ENCODE measurements at places on chromosomes 13 and 19.

GRCh38 chr19:40056505-40056904 is 474 bp upstream of the ZNF780B start:
- no peak for DNase-seq

DNA sequence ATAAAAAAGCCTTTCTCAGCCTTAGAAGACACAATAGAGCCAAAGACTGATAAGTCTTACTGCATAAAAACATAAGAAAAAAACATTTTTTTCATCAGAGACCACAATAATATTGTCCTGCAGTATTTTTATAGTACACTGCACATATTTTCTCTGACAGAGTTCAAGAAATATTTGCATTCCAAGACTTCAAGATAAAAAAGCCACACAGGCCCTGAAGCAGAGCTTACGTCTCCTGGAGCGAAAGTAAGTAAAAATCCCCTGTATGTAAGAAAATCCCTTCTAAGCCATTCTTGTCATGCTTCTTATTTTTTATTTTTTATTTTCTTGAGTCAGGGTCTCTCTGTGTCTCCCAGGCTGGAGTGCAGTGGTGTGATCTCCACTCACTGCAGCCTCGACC is 755.9 kb downstream of the LIG4 start:
- DNase-seq: no peak

DNA sequence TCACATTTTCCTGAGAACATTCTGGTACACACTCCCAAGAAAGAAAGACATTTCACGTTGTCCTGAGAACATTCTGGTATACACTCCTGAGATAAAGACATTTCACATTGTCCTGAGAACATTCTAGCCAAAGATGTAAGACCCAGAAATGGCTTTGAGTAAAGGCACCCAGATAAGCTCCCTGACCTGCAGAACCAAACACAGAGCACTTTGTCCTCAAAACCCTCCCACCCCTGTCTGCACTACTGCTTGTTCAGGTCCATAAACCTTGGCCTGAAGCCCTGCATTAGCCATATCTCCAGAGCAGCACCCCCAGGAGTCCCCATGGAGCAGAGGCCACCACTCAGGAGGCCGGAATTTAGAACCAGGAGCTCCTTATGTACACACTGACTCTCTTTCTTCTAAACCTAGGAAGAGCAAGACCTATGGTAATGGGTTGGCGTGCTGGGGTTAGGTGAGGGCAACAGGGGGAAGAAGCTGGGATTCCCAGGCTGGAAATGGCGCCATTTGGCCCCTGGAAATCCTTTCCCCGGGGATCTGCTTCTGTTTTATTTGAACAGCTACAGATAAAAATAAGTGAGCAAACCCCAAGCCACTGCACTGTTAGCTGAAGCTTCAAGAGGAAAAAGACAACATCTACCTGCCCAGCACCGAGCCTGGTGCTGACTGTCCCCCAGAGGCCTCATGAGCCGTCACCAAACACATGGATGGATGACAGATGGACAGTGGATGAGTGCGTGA is 13.7 kb downstream of the GAS6 start:
- no peak for DNase-seq

DNA sequence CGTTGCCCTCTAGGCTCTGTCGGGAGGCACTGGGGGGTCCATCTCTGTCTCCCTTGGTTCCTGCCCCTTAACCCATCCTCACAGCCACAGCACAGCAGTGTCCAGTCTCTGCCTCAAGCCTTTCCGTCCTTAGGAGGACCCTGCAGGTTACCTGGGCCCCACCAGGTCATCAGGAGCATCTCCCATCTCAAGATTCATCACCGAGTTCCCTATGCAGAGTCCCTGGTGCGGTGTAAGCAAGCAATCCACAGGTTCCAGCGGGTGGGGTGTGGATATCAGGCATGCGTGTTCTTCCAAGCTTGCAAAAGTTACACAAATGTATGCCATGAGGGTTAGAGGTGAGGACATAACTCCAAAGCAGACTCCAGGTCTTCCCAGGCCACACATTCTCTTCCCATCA is 20.9 kb upstream of the GAS6 start:
- DNase-seq: no peak

DNA sequence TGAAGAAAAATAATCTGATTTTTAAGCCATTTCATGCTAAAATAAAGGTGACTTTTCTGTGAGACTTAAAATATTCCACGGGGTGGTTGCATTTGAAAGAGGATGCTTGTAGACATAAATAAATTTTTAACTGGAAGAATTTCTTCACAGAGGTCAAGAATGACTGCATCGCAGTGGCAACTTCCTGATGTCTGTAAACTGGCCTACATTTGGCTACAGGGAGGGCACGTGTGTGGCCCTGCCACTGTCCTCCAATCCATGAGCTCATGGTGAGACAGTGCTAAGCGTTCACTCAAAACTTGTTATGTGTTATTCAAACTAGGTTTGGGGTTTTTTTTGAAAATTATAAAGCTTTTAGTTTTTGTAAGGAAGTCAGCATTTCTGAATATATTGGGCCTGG is 1089.3 kb downstream of the EFNB2 start:
- no peak for DNase-seq

DNA sequence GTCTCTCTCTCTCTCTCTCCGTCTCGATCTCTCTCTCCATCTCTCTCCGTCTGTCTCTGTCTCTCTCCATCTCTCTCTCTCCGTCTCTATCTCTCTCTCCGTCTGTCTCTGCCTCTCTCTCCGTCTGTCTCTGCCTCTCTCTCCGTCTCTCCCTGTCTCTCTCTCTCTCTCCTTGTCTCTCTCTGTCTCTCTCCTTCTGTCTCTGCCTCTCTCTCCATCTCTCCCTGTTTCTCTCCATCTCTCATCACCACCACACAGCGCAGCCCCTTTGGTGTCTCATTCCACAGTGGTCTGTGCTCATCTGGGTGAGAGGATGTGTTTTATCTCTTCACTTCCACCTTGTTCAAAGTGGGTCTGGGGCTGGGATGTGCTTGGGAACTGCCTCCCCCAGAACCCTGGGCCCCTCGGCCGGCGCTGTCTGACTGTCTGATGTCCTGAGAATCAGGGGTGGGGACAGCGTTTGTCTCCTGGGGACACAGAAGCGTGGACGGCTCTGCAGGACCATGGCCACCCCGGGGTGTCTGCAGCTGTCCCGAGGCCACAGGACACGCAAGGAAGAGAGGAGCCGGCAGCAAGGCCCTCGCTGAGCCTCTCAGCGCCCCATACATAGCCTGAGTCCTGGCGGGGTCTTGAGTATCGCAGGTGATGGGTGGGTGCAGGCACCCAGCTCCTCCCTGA is 40.2 kb upstream of the C13orf46 start:
- DNase-seq: no peak

DNA sequence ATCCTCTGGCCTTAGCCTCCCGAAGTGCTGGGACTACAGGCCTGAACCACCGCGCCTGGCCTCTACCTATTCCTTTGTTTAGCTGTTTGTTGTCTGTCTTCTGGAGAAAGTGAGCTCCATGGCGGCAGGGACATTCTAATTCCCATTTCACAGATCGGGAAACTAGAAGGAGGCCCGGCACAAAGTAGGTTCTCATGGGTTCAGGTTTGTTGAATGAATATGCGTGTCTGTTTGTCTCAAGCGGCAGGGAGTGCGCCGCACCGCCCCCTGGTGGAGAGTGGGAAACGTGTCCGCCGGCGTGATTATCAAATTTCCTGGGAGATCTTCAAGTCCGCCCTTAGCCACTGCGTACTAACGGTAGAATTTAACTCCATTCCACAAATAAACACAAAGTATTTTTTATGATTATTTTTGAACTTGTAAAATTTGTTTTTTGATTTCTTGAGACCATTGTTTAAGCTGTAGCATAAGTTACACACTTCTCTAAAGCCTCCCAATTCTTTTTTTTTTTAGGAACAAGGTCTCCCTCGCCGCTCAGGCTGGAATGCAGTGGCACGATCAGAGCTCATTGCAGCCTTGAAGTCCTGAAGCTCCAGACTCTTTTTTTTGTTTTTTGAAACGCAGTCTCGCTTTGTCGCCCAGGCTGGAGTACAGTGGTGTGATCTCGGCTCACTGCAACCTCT is 8.9 kb upstream of the CCDC9 start:
- no peak for DNase-seq

Data from GM18507 (cell line).